GM23338 (cell line): ENCODE measurements at places on chromosomes 1 and 21. TPM values are rescaled to one million over a fixed set of nuclear protein-coding genes. Genes with fewer than 3 reads are reported as not detected.

Gene CIART
- 6.6 and 9.3 TPM in 2 replicates for total RNA-seq

Gene MIA3
- 32.7 and 42.6 TPM in 2 replicates for total RNA-seq

Gene FUCA1
- 8.5 and 10.2 TPM in 2 replicates for total RNA-seq

Gene NPR1
- 8.5 and 9.0 TPM in 2 replicates for total RNA-seq

Gene PLA2G2C
- not detected in 2 replicates for total RNA-seq

- peaks cover 27% of the 10 kb centered on the region for H3K36me3 ChIP-seq
- DNase-seq = no peak
- no peaks in the 10 kb centered on the region for H3K27me3 ChIP-seq
- no peak overlapping the region for H3K4me3 ChIP-seq
- peak overlapping the region; percentile 17; the same call in 1 of the 2 replicates for H3K27ac ChIP-seq
Observed at GRCh38 chr1:88802404-88802803, 89.0 kb downstream of the GTF2B start.

- H3K27ac ChIP-seq = no peak overlapping the region
- no peak for DNase-seq
- H3K4me1 ChIP-seq = 0 out of 2 replicates have a peak, but pooled peaks cover 4% of the 10 kb centered on the region
- H3K27me3 ChIP-seq = no peaks in the 10 kb centered on the region
- H3K36me3 ChIP-seq = no peaks in the 10 kb centered on the region
- H3K4me3 ChIP-seq = no peak overlapping the region
Observed at GRCh38 chr1:42723511-42723910, 16.5 kb downstream of the CLDN19 start.

DNA sequence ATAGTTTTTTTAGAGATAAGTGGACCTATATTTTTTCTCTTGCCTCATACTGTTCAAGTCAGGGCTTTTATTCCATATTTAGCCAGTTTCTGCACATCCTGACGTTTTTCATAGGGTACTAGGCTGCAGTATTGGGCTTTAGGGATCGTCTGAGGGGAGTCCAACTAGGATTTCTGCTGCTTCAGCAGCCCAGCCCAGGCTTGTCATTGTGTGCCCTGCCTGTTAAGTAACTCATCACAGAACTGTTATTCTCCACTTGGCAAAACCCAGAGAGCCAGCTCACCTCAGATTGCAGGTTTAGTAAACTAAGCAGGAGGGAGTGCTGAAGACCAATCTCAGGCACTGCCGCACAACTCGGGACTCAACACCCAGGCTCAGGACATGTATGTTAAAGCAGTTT, 2.8 kb downstream of the GALNT2 start:
- no peak overlapping the region for H3K4me3 ChIP-seq
- H3K27ac ChIP-seq = no peak overlapping the region
- no peaks in the 10 kb centered on the region for H3K36me3 ChIP-seq
- no peak for DNase-seq
- H3K27me3 ChIP-seq = peaks cover 18% of the 10 kb centered on the region
- peaks cover 22% of the 10 kb centered on the region for H3K4me1 ChIP-seq

GRCh38 chr1:44929531-44929930, 56.9 kb downstream of the EIF2B3 start:
- H3K27ac ChIP-seq = no peak overlapping the region
- H3K4me1 ChIP-seq = no peaks in the 10 kb centered on the region
- H3K27me3 ChIP-seq = no peaks in the 10 kb centered on the region
- DNase-seq = no peak

DNA sequence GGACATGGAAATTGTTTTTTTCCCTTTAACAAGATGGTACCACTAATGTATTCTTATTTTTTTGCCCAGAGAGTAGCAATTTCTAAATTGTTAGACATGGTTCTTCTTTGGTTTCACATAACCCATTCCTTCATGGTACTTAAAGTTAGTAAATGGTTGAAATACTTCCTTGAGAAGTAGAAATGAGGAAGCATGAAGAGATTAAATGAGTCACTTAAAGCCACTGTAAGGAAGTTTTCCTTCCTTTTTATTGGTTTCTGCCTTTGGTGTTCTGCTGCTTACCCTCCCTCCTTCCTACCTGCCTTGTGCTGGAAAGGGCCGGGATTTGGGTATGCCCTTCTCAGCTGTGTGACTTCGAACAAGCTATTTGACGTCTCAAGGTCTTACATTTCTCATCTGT, 101.0 kb downstream of the KIF26B start:
- H3K4me1 ChIP-seq = peaks cover 12% of the 10 kb centered on the region; the same call in 1 of the 2 replicates
- no peak for DNase-seq
- no peaks in the 10 kb centered on the region for H3K27me3 ChIP-seq
- no peak overlapping the region for H3K4me3 ChIP-seq
- no peak overlapping the region for H3K27ac ChIP-seq
- H3K36me3 ChIP-seq = 0 out of 2 replicates have a peak, but pooled peaks cover 1% of the 10 kb centered on the region

DNA sequence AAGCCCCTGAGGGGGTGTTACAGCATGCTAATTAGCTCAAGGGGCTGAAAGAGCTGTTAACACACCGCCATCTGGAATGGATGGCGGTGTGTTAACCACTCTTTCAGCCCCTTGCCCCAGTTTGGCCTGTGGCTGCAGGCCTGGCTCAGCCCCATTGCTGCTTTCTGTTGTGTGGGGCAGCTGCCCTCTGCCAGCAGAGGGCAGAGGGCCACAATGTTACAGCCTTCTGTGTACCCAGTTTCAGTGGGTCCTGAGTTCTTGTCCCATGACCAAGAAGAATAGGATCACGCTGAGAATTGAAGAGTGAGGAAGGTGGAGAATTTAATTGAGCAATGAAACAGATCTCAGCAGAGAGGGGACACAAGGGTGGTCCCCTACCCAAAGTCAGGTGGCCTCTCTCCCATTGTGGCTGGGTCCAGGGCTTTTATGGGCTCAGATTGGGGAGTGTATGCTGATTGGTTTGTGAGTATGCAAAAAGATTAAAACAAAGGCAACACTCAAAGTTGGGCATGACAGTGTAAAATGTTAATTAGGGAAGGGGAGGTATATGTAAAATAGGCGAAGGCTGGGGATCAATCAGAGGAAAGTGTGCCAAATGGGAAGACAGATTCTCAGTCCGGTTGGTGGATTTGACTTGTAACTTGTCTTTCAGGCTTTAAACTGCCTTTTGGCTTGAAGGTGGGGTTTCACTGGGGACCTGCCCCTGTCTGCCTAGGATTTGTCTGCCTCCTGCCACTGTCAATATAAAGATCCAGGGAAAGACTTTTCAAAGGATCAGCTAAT, 142.2 kb downstream of the RABGAP1L start:
- H3K4me1 ChIP-seq = no peaks in the 10 kb centered on the region; the same call in 1 of the 2 replicates
- H3K4me3 ChIP-seq = no peak overlapping the region
- peaks cover 3% of the 10 kb centered on the region; the same call in 1 of the 2 replicates for H3K36me3 ChIP-seq
- peak; percentile 10 for DNase-seq
- H3K27me3 ChIP-seq = no peaks in the 10 kb centered on the region
- H3K27ac ChIP-seq = no peak overlapping the region

- peak; percentile 11 for DNase-seq
- H3K27me3 ChIP-seq = no peaks in the 10 kb centered on the region
- no peak overlapping the region for H3K4me3 ChIP-seq
- H3K36me3 ChIP-seq = no peaks in the 10 kb centered on the region
- H3K4me1 ChIP-seq = no peaks in the 10 kb centered on the region
- H3K27ac ChIP-seq = no peak overlapping the region
Observed at GRCh38 chr1:45769261-45769932, 18.9 kb upstream of the IPP start.

DNA sequence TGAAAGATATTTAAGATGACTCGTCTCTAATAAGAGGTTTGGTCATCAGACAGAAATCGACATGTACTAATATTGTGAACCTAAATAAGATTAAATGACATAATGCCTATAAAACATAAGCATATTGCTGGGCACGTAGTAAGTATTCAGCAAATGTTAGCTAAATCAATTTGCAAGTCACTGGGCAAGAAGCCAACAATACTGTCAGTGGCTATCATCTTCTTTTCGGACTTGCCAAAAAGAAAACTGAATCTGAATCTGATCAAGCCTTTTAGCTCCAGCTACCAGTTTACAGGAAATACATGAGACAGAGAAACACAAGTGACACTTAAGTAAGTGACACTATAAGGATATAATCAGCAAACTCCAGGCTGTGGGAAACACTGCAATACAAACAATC, 46.0 kb downstream of the RPL5 start:
- no peak for DNase-seq
- H3K36me3 ChIP-seq = no peaks in the 10 kb centered on the region
- H3K4me1 ChIP-seq = peaks cover 5% of the 10 kb centered on the region
- no peak overlapping the region for H3K4me3 ChIP-seq

DNA sequence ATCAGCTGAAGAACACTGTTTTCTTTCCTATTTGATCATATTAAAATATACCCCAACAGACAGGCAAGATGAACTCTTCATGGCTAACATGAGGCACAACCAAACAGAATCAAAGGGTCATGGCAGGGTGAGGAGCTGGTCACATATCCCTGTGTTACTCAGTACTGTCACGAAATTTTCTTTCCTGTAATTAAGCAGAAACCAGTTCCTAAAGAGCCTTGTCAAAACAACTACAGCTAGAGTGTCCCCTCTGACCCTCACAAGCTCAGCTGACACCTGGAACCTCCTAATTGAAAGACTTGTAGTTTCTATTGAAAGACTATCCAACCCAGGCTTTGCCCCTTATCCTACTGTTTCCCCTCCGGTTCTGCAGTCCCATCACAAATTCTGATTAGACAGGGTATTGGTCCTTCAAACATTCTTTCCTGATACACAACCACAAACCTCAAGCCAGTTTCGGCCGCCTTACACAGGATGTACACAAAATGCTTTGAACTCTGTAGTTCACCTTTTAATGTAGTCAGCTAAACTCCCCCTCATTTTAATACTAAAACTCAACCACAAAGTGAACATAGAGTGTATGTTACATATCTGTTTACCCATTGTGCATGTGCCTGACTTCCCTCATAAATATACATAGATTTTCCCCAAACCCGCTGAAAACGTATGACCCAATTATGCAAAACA, 651.9 kb downstream of the MRPL39 start:
- H3K4me3 ChIP-seq = no peak overlapping the region
- no peaks in the 10 kb centered on the region for H3K4me1 ChIP-seq
- no peaks in the 10 kb centered on the region for H3K27me3 ChIP-seq
- no peaks in the 10 kb centered on the region for H3K36me3 ChIP-seq

DNA sequence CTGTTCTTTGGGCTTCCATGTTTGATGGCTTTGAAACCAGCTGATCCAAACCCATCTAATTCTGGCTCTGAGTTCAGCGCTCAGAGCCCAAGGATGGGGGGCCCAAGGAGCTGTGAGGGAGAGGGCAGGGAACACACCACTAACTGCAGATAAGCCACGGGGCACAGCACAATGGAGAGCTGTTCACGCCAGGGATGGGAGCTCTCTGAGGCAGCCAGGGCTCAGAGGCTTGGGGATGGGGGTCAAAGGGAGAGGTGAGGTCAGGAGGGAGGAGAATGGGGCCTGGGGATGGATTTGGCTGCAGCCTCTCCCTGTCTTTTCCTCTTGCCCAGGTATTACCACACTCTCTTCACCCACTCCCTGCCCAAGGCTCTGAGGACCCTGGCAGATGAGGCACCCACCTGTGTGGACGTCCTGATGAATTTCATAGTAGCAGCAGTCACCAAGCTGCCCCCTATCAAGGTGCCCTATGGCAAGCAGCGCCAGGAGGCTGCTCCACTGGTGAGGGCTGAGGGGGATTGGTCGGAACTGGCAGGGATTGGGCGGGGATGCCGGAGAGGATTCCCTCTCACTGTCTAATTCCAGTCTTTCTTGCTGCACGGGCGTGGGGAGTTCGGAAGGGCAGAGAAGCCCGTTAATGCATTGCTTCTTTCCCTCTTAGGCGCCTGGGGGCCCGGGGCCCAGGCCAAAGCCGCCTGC, 11.3 kb downstream of the SLC30A2 start:
- no peak overlapping the region for H3K27ac ChIP-seq
- peaks cover 27% of the 10 kb centered on the region for H3K27me3 ChIP-seq
- H3K36me3 ChIP-seq = no peaks in the 10 kb centered on the region
- peak; percentile 37 for DNase-seq
- peaks cover 6% of the 10 kb centered on the region; the same call in 1 of the 2 replicates for H3K4me1 ChIP-seq

DNA sequence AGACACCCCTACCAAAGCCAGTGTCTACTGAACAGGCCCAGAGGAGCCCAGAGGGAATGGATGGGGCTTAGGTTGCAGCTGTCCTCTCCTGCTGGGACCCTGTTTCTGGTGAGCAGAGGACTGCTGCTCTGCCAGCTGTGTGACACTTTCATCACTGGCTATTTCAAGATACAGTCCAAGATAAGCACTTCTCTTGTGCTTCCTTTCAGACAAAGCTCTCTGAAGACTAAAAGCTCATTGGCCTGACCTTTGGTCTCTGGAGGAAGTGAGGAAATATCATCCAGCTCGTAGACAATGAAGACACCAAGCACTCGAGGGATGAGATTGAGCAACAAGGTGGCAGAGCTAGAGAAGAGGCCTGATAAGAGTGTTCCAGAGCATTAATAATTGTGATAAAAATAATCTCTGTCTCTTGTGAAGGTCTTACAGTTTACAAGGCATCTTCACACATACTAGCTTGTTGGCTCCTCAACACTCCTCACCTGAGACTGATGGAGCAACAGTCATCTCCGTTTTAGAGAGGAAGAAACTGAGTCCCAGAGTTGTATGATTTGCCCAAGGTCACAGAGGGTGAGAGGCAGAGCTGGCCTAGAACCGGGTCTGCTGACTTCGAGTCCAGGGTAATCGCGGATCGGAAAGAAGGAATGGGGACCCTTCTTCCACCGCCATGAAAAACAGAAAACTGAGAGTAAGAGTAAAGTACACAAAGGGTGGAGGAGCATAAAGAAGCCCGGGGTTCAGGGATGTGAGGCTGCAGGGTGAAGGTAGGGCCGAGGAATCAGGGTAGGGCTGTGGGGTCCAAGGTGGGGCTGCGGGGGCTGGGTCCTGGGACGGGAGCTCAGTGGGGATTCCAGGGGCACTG, 666 bp downstream of the PAFAH2 start:
- peak overlapping the region; percentile 58 for H3K4me3 ChIP-seq
- H3K27me3 ChIP-seq = no peaks in the 10 kb centered on the region
- DNase-seq = no peak
- H3K36me3 ChIP-seq = no peaks in the 10 kb centered on the region
- H3K4me1 ChIP-seq = peaks cover 14% of the 10 kb centered on the region
- peak overlapping the region; percentile 17; the same call in 1 of the 2 replicates for H3K27ac ChIP-seq

DNA sequence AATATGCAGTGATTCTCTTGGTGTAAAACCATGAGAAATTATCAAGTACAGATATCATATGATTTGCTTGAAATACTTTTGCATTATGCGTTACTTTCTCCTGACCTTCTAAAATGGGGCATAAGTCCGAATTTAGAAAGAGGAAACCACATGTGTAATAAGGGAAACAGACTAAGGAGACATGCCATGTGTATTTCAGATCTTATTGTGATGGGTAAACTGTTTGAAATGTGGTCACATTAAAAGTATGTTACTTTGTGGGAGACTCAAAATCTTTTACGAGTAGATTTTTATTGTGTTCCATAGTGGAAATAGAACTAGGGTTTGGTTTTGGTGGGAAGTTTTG, 173.0 kb downstream of the NFIA start:
- H3K4me3 ChIP-seq = no peak overlapping the region
- H3K4me1 ChIP-seq = peaks cover 13% of the 10 kb centered on the region
- H3K27me3 ChIP-seq = no peaks in the 10 kb centered on the region
- no peaks in the 10 kb centered on the region for H3K36me3 ChIP-seq

- H3K4me1 ChIP-seq = no peaks in the 10 kb centered on the region
- no peaks in the 10 kb centered on the region for H3K27me3 ChIP-seq
- H3K36me3 ChIP-seq = no peaks in the 10 kb centered on the region
- no peak for DNase-seq
Observed at GRCh38 chr1:223338811-223339746, 24.9 kb downstream of the SUSD4 start.

GRCh38 chr1:38608202-38608864, 251.2 kb downstream of the RRAGC start:
- peaks cover 54% of the 10 kb centered on the region for H3K27me3 ChIP-seq
- peak overlapping the region; percentile 5; the same call in 1 of the 2 replicates for H3K4me3 ChIP-seq
- no peaks in the 10 kb centered on the region for H3K36me3 ChIP-seq
- DNase-seq = peak; percentile 93
- H3K27ac ChIP-seq = no peak overlapping the region
